ENCODE measurements at places on chromosomes 2 and 18. TPM values are rescaled to one million over a fixed set of nuclear protein-coding genes. Genes with fewer than 3 reads are reported as not detected.

Gene GREB1L
- not detected for total RNA-seq

Gene ALPP
- not detected for total RNA-seq

Gene PTPRN
- 0.28 TPM for total RNA-seq

Gene HOXD3
- not detected for total RNA-seq

Gene CHRND
- total RNA-seq, result not detected

GRCh38 chr18:9539283-9539682 lies 64.0 kb downstream of the RALBP1 start:
- DNase-seq, result no peak
- H3K27me3 ChIP-seq, result no peaks in the 10 kb centered on the region
- no peaks in the 10 kb centered on the region for H3K4me1 ChIP-seq
- H3K36me3 ChIP-seq, result peaks cover 11% of the 10 kb centered on the region
- H3K4me3 ChIP-seq, result no peak overlapping the region

- H3K27me3 ChIP-seq, result no peaks in the 10 kb centered on the region
- H3K27ac ChIP-seq, result no peak overlapping the region
- no peaks in the 10 kb centered on the region for H3K36me3 ChIP-seq
- no peak overlapping the region for H3K4me3 ChIP-seq
- H3K4me1 ChIP-seq, result no peaks in the 10 kb centered on the region
These were observed 210.1 kb downstream of the WDR7 start for GRCh38 chr18:56861244-56861643.

DNA sequence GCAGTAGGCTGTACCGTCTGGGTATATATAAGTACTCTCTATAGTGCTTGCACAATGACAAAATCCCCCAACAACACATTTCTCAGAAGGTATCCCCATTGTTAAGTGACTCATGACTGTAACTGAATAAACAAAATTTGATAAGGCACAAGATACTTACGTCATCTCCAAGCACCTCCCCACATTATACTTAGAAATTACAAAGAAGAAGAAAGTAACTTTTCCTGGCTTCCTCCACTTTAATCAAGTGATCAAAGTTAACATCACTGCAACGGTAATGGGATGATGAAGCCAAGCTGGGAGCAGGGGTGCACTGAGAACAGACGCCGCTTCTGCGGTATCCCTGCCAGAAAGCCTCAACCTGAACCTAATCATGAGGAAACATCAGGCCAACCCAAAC lies 9.7 kb downstream of the TNS1 start:
- no peaks in the 10 kb centered on the region for H3K36me3 ChIP-seq
- peaks cover 2% of the 10 kb centered on the region for H3K27me3 ChIP-seq
- no peak for DNase-seq

Gene KLHL41
- not detected for total RNA-seq

Gene GCG
- not detected for total RNA-seq

DNA sequence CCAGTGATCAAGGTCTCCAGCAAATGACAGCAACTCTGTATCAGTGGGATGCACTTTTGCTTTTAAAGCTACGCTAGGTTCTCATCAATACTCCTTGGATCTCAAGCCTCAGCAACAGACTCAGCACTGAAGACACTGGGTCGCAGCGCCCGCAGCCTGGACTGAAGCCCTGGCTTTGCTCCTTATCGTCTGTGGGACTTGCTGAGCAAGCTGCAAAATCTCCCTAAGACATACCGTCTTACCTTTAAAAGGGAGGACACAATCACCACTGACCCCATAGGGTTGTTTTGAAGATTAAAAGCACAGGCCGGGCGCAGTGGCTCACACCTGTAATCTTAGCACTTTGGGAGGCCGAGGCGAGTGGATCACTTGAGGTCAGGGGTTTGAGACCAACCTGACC lies 8.1 kb downstream of the CYB5A start:
- no peaks in the 10 kb centered on the region for H3K36me3 ChIP-seq
- peaks cover 14% of the 10 kb centered on the region for H3K4me1 ChIP-seq
- no peak for DNase-seq

Gene TDRD15
- total RNA-seq, result not detected

Gene MATN3
- total RNA-seq, result not detected

DNA sequence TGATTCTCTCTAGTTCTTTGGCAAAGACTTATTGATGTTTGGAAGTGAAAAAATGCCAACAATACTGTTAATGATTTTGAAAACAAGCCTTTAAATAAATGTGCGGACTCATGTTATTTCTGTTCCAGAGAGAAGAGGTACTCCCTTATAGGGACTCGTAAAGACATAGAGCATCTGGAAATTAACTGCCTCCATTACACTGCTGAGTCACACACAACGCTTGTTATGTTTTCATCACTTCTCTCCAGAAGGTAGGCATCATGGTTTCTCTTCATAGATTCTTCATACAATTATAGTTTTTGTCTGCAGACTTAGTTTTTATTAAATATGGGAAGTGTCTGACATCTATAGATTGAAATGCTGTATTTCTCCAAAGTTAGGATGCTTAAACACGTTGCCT lies 302.5 kb upstream of the EPC2 start:
- H3K36me3 ChIP-seq, result peaks cover 20% of the 10 kb centered on the region
- no peak overlapping the region for H3K27ac ChIP-seq
- H3K27me3 ChIP-seq, result no peaks in the 10 kb centered on the region
- no peak overlapping the region for H3K4me3 ChIP-seq

GRCh38 chr2:69007603-69008002 lies 5.4 kb upstream of the ANTXR1 start:
- no peaks in the 10 kb centered on the region for H3K36me3 ChIP-seq
- H3K4me1 ChIP-seq, result peaks cover 3% of the 10 kb centered on the region
- peaks cover 68% of the 10 kb centered on the region for H3K27me3 ChIP-seq
- DNase-seq, result no peak

DNA sequence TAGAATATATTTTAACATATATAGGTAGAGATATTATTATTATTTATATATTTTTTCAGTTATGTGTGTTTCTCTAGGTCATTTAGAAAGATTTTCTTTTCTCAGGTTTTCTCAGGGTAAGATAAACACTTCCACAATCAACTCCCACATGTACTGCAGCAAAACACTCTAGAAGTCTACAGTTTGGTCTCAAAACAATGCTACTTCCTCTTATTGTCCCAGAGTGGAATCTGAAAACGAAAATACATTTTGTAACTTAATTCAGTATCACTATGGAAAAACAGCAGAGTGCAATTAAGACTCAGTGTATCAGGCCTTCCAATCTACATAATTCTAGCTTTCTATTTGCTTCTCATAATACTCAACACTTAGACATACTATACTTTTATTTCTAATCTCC lies 190.1 kb upstream of the SLC35G4 start:
- H3K27me3 ChIP-seq, result no peaks in the 10 kb centered on the region
- no peak overlapping the region for H3K27ac ChIP-seq
- H3K4me3 ChIP-seq, result no peak overlapping the region
- no peak for DNase-seq
- H3K4me1 ChIP-seq, result no peaks in the 10 kb centered on the region
- no peaks in the 10 kb centered on the region for H3K36me3 ChIP-seq

DNA sequence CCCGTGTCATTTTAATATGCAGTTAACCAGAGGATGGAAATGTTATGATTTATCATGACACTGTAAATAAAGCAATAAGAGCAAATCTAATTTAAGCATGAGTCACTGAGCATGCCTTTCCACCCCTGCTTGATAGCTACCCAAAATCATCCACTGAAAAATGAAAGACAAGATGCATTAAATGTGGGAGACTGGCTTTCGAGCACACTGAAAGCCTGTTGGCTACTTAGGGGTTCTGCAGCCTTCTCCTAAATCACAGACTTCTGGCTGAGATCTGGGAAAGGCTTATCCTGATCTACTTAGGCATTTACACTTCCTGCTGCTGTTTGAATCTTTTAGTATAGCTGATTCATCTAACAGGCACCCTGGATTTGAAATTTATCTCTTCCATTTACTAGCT lies 778.3 kb upstream of the CDH7 start:
- no peak overlapping the region for H3K4me3 ChIP-seq
- no peaks in the 10 kb centered on the region for H3K4me1 ChIP-seq
- no peak overlapping the region for H3K27ac ChIP-seq

Gene SLC8A1
- total RNA-seq, result 1.1 TPM

- no peaks in the 10 kb centered on the region for H3K27me3 ChIP-seq
- H3K4me1 ChIP-seq, result no peaks in the 10 kb centered on the region
- DNase-seq, result no peak
- H3K4me3 ChIP-seq, result no peak overlapping the region
- no peaks in the 10 kb centered on the region for H3K36me3 ChIP-seq
- no peak overlapping the region for H3K27ac ChIP-seq
These were observed 313.1 kb upstream of the SYT4 start for GRCh38 chr18:43590182-43590903.

GRCh38 chr18:24968238-24968775 lies 383.7 kb downstream of the ZNF521 start:
- no peak for DNase-seq
- no peaks in the 10 kb centered on the region for H3K4me1 ChIP-seq
- H3K36me3 ChIP-seq, result no peaks in the 10 kb centered on the region
- no peaks in the 10 kb centered on the region for H3K27me3 ChIP-seq
- no peak overlapping the region for H3K27ac ChIP-seq

- H3K36me3 ChIP-seq, result no peaks in the 10 kb centered on the region
- H3K27ac ChIP-seq, result no peak overlapping the region
- DNase-seq, result no peak
- no peaks in the 10 kb centered on the region for H3K27me3 ChIP-seq
- no peak overlapping the region for H3K4me3 ChIP-seq
- H3K4me1 ChIP-seq, result no peaks in the 10 kb centered on the region
These were observed 248.9 kb downstream of the TDRD15 start for GRCh38 chr2:21372654-21373053.

DNA sequence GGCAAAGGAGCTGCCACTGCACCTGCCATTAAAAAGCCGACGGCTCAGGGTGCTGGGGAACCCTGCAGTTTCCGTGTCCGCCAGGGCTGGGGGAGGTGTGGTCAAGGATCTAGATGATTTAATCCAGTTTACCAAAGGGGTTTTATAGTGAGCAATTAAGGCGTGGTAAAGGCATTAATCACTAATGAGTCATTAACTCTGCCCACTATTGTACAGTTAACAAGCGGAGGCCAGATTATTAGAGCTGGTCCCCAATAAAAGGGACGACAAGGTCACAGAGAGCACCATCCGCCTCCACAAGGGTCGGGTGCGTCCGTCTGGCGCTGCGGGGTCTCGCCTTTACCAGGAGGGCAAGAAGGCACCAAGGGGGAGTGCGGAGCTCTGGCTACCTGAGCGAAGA lies 9.6 kb downstream of the RAX start:
- H3K4me1 ChIP-seq, result peaks cover 14% of the 10 kb centered on the region
- no peak overlapping the region for H3K27ac ChIP-seq
- peaks cover 88% of the 10 kb centered on the region for H3K27me3 ChIP-seq

Gene HRH4
- not detected for total RNA-seq

GRCh38 chr2:36423172-36423571 lies 67.6 kb downstream of the CRIM1 start:
- H3K36me3 ChIP-seq, result no peaks in the 10 kb centered on the region
- DNase-seq, result no peak

GRCh38 chr2:37110306-37111212 lies 26.2 kb downstream of the GPATCH11 start:
- H3K36me3 ChIP-seq, result peaks cover 60% of the 10 kb centered on the region
- no peak overlapping the region for H3K4me3 ChIP-seq
- no peak overlapping the region for H3K27ac ChIP-seq
- no peaks in the 10 kb centered on the region for H3K27me3 ChIP-seq
- H3K4me1 ChIP-seq, result peaks cover 2% of the 10 kb centered on the region

DNA sequence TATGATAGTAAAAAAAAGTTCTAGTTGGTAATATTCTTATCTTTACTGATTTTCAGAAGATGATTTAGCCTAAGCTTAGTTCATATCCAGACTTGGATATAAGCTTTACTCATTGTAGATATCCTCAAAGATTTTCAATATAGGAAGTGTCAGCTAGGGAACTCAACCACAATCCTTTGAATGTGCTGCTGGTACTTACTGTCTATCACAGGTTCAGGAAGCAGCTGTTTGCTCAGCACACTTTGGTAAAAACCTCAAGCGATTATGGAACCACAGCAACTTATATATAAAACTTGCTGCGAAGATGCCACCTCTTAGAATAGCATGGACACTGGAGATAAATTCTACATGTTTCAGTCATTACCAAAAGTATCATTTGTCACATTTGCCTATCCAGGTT lies 60.1 kb upstream of the TNFRSF11A start:
- H3K4me3 ChIP-seq, result no peak overlapping the region
- peaks cover 32% of the 10 kb centered on the region for H3K36me3 ChIP-seq
- H3K27me3 ChIP-seq, result no peaks in the 10 kb centered on the region
- no peak overlapping the region for H3K27ac ChIP-seq
- DNase-seq, result no peak

Gene MEIS1
- not detected for total RNA-seq

- no peak overlapping the region for H3K4me3 ChIP-seq
- H3K4me1 ChIP-seq, result no peaks in the 10 kb centered on the region
- H3K27ac ChIP-seq, result no peak overlapping the region
- no peak for DNase-seq
- no peaks in the 10 kb centered on the region for H3K27me3 ChIP-seq
- H3K36me3 ChIP-seq, result no peaks in the 10 kb centered on the region
These were observed 758.2 kb upstream of the CDH7 start for GRCh38 chr18:64992654-64993053.

DNA sequence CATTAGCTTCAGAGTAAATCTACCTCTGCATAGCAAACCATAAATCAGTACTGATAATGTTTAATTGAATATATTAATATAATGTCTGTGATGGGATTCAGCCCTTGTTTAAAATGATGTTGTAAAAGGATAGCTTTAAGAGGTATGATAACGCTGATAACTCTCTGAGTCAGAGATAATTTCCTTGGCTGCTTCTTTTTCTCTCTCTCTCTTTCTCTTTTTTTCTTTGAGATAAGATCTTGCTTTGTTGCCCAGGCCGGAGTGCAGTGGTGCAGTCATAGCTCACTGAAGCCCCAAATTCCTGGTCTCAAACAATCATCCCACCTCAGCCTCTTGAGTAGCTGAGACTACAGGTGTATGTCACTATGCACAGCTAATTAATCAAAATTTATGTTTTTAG lies 35.7 kb downstream of the CDH7 start:
- H3K4me3 ChIP-seq, result no peak overlapping the region
- no peaks in the 10 kb centered on the region for H3K36me3 ChIP-seq
- DNase-seq, result no peak
- no peaks in the 10 kb centered on the region for H3K4me1 ChIP-seq

- H3K4me1 ChIP-seq, result no peaks in the 10 kb centered on the region
- no peak overlapping the region for H3K27ac ChIP-seq
These were observed 28.3 kb downstream of the CSRNP3 start for GRCh38 chr2:165497659-165498317.

GRCh38 chr18:11251891-11252270 lies 102.5 kb upstream of the PIEZO2 start:
- no peaks in the 10 kb centered on the region for H3K27me3 ChIP-seq
- H3K27ac ChIP-seq, result no peak overlapping the region
- no peaks in the 10 kb centered on the region for H3K4me1 ChIP-seq
- DNase-seq, result no peak

DNA sequence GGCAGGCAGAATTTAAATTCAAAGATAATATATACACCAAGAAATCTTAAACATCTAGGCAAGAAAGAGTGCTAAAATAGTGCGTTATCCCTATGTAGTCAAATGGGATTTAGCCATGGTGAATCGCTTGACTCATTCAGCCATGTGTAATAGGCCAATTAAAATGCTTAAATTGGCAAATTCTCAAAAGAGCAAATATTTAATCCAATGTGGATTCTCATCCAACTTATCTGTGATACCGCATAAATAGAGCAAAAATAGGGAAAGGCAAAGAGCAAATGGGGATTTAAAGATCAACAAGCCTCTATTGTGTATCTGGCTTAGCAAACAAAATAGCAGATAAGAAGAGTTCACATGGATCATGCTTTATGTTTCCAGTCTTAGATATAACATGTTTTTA lies 123.2 kb upstream of the RPRM start:
- no peaks in the 10 kb centered on the region for H3K4me1 ChIP-seq
- H3K4me3 ChIP-seq, result no peak overlapping the region
- H3K27ac ChIP-seq, result no peak overlapping the region
- no peaks in the 10 kb centered on the region for H3K36me3 ChIP-seq
- H3K27me3 ChIP-seq, result no peaks in the 10 kb centered on the region

- no peaks in the 10 kb centered on the region for H3K27me3 ChIP-seq
- DNase-seq, result no peak
- no peaks in the 10 kb centered on the region for H3K36me3 ChIP-seq
- no peak overlapping the region for H3K27ac ChIP-seq
These were observed 25.3 kb upstream of the PTPRM start for GRCh38 chr18:7541835-7542234.
